ENCODE measurements at places on chromosomes 4 and X. TPM values are rescaled to one million over a fixed set of nuclear protein-coding genes. Genes with fewer than 3 reads are reported as not detected.

The GABRE gene
- 0.94 TPM for total RNA-seq

The SERPINA7 gene
- total RNA-seq, result not detected

The RASGEF1B gene
- total RNA-seq, result 63.2 TPM

The VCX3B gene
- not detected for total RNA-seq

The TCP11X2 gene
- total RNA-seq, result 0.62 TPM

The MGAT4D gene
- not detected for total RNA-seq

The CCSER1 gene
- total RNA-seq, result 246 TPM

The RAB41 gene
- total RNA-seq, result not detected

The CACNA1F gene
- total RNA-seq, result not detected

The KLHL13 gene
- 51.2 TPM for total RNA-seq

The CHST7 gene
- total RNA-seq, result 6.7 TPM

The NDNF gene
- 4.8 TPM for total RNA-seq

The EFHC2 gene
- total RNA-seq, result 1.9 TPM

The TLR10 gene
- total RNA-seq, result 2.5 TPM

The RHOXF2 gene
- not detected for total RNA-seq

The NPY2R gene
- 1.2 TPM for total RNA-seq

The KCND1 gene
- 1.1 TPM for total RNA-seq

The DDX3X gene
- 307 TPM for total RNA-seq

The ARR3 gene
- total RNA-seq, result not detected

The TEX13D gene
- not detected for total RNA-seq

The CABS1 gene
- total RNA-seq, result not detected

The EVC2 gene
- 2.5 TPM for total RNA-seq

The SLAIN2 gene
- 345 TPM for total RNA-seq

The GAGE12J gene
- total RNA-seq, result not detected

The HHIP gene
- total RNA-seq, result 0.31 TPM

The ALB gene
- 14.2 TPM for total RNA-seq

The XPNPEP2 gene
- total RNA-seq, result 0.31 TPM

The SHROOM4 gene
- total RNA-seq, result 1.7 TPM

The FAM47A gene
- not detected for total RNA-seq

The P2RY8 gene
- 0.16 TPM for total RNA-seq

The FRAS1 gene
- 7.0 TPM for total RNA-seq

The CPLX1 gene
- total RNA-seq, result 1.6 TPM

The TMSB15C gene
- total RNA-seq, result 43.8 TPM

The ITIH6 gene
- total RNA-seq, result not detected

The FAM184B gene
- 3.6 TPM for total RNA-seq

The FABP2 gene
- not detected for total RNA-seq

The UGT2B10 gene
- not detected for total RNA-seq

The ZCCHC18 gene
- total RNA-seq, result 12.0 TPM

The CDKL5 gene
- total RNA-seq, result 75.0 TPM

The RASSF6 gene
- total RNA-seq, result 0.31 TPM

The KLB gene
- not detected for total RNA-seq

The ATP1B4 gene
- under 0.01 TPM for total RNA-seq

The LUZP4 gene
- total RNA-seq, result not detected

The RNF150 gene
- 34.5 TPM for total RNA-seq

The CNGA2 gene
- total RNA-seq, result not detected

The SULT1E1 gene
- total RNA-seq, result 8.4 TPM

The NR0B1 gene
- total RNA-seq, result 0.31 TPM

The RIBC1 gene
- total RNA-seq, result 1.1 TPM

The CNKSR2 gene
- total RNA-seq, result 200 TPM

The SMR3B gene
- not detected for total RNA-seq

The PPP1R2C gene
- total RNA-seq, result not detected

The PABPC4L gene
- 1.2 TPM for total RNA-seq

The ITM2A gene
- 64.3 TPM for total RNA-seq

The BEX3 gene
- 138 TPM for total RNA-seq

The SYN1 gene
- total RNA-seq, result 17.5 TPM

The SMIM10L2A gene
- total RNA-seq, result 10.0 TPM

The CXCR3 gene
- total RNA-seq, result not detected

The CSAG2 gene
- not detected for total RNA-seq

The SORCS2 gene
- 4.1 TPM for total RNA-seq

The NIPAL1 gene
- 0.94 TPM for total RNA-seq

All from occipital lobe (tissue), 3 donors.